HepG2 (cell line): ENCODE measurements at places on chromosomes 11 and 22. TPM values are rescaled to one million over a fixed set of nuclear protein-coding genes. Genes with fewer than 3 reads are reported as not detected.

The HORMAD2 gene
- not detected in 2 replicates for total RNA-seq

The C11orf16 gene
- not detected in 2 replicates for total RNA-seq

The VSTM5 gene
- not detected in 2 replicates for total RNA-seq

The SSTR3 gene
- 0.39 and 0.64 TPM in 2 replicates for total RNA-seq

The PYGM gene
- total RNA-seq = 0.11 TPM in 1 of 2 replicates, not detected in the other

The DUSP8 gene
- 0.95 and 1.8 TPM in 2 replicates for total RNA-seq

DNA sequence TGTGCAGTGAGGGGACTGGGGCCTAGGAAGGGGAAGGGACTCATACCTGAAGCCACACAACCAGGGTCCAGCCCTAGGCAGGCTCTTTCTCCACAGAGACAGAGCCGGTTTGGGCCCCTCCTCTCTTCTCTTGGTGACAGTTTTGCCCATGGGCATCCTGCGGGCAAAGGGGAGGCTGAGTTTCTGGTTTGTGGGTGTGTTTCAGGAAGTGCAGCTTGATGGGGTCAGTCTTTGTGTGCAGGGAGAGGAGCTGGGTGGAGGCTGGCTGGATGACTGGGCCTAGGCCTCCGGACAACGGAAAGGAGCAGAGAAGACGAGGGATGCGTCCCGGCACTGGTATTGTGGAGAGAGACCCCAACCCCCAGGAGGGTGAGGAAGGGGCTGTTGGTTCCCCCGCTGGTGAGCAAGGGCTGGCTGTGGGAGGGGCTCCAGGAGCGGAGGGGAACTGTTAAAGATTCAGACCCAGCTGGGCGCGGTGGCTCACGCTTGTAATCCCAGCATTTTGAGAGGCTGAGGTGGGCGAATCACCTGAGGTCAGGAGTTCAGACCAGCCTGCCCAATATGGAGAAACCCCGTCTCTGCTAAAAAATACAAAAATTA, 23.4 kb upstream of the CELSR1 start:
- DNase-seq = no peak

DNA sequence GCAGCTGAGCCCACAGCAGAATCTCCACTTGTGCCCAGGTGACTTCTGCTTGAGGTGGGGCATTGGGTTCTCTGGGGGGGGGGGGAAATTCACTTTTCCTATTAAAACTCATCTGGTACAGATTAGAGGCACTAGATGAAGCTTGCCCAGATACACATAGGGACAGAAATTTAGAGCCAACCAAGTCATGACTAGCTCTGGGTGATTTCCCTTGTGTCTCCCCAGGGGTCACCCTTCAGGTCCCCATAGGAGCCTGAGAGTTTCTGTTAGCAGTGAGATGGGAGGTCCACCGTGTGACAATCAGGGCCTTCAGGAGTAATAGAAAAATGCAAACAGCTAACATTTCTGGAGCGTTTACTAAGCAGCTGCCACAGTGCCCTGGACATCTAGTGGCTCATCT, 77.0 kb downstream of the NAT10 start:
- DNase-seq = no peak

GRCh38 chr11:57815476-57815875, 53.9 kb downstream of the CTNND1 start:
- DNase-seq = no peak

DNA sequence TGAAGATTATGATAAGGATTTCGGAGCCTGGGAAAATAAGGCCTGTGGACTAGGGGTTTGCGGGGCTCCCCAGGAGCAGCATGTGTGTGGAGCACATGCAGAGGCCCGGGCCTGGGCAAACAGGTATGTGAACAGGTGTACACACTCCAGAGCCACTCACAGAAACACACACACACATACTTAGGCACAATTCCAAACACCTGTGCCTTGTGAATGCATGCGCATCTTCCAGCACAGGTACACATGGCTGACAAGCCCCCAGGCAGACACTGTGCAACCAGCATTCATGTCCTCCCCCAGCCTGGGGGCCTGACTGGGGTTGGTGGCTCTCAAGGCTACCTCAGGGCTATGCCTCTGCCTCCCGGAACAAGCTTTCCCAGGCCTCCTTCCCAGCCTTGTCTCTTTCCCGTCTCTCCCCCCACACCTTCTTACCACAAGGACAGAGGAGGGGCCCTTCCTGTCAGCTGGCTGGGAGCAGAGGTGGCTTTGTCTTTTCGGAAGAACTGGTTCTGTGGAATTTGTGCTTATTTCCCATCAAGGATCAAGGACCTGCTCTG, 2.6 kb upstream of the P2RY6 start:
- DNase-seq = no peak

DNA sequence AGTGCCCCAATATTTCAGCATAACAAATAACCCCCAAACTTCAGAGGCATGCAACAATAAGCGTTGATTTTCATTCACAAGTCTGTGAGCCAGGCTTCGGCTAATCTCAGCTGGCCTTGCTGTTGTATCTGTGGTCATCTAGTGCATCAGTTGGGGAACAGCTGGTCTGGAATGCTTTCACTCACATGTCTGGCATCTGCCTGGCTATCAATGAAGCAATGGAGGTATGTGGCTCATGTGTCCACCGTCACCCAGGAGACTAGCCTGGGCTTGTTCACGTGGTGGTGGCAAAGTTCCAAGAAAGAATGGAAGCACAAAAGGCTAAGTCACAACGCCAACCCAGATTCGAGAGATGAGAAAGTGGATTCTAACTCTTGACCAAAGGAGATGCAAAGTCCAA, 304.8 kb upstream of the ISX start:
- DNase-seq = peak; percentile 30

GRCh38 chr11:20627026-20627425, 27.6 kb downstream of the SLC6A5 start:
- DNase-seq = no peak

GRCh38 chr22:28316014-28316413, 363.6 kb downstream of the TTC28 start:
- peak; percentile 21 for DNase-seq

DNA sequence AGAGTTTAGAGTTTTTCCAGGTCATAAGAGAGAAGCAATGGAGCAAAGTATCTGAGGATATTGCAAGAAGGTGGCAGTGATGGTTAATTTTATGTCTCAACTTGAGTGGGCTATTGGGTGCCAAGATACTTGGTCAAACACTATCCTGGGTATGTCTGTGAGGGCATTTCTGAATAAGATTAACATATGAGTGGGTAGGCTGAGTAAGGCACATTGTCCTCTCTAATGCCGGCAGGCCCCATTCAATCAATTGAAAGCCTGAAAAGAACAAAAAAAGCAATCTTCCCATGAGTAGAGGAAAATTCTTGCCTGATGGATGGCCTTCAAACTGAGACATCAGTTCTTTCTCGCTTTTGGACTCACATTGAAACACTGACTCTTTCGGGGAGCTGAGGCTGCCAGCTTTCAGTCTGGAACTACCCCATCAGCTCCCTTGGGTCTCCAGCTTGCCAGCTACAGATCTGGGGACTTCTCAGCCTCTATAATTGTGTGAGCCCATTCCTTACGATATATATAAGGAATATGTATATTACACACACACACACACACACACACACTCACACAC, 228.8 kb downstream of the BUD13 start:
- DNase-seq = no peak

- DNase-seq = no peak
Observed at GRCh38 chr11:121607341-121607740, 154.6 kb upstream of the SORL1-AS1 start.

- DNase-seq = no peak
Observed at GRCh38 chr11:115184901-115185300, 319.3 kb downstream of the CADM1 start.

DNA sequence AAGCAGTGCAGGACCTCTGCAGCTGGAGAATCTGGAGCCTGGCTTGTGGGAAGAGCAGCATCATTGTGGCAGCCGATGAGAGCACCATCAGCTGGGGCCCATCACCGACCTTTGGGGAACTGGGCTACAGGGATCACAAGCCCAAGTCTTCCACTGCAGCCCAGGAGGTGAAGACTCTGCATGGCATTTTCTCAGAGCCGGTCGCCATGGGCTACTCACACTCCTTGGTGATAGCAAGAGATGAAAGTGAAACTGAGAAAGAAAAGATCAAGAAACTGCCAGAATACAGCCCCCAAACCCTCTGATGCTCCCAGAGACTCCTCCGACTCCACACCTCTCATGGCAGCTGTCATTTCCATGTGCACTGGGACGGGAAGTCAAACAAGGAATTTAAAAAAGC, 35.6 kb downstream of the ASRGL1 start:
- DNase-seq = no peak

GRCh38 chr11:133955081-133955891, 1.5 kb downstream of the IGSF9B start:
- DNase-seq = no peak

- peak; percentile 37 for DNase-seq
Observed at GRCh38 chr11:93895106-93895862, 44.9 kb upstream of the VSTM5 start.

DNA sequence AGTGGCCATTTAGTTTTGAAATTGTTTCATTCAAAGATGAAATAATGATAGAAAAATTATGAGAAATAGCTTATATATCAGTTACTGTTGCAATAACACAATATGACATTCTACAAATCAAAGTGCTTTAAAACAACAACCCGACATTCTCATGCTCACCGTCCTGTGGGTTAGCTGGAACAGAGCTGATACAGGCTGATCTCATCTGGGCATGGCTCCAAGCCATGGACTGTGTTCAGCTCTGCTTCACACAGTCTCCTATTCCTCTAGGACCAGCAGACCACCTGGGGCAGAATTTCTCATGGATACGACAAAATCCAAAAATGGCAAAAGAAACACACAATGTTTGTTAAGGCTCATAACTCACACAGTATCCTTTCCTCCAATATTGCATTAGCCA, 178.6 kb downstream of the CNTN5 start:
- no peak for DNase-seq

DNA sequence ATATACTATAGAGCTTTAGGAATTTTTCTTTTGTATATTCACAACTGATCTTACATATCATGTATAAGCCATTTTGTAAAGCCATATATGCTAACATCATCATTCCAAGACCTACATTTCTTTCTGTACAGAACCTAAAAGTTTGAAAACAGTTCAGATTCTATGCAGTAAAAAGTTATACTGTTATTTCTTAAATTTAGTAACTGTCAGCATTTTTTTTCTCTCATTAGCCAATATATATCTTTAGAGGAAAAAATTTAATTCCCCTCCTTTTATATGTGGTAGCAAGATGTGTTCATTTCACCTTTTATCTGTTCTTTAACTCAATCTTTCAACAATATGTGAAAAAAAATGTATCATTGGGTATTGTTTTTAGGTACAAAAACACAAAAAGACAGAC, 120.4 kb upstream of the TP53AIP1 start:
- DNase-seq = no peak

DNA sequence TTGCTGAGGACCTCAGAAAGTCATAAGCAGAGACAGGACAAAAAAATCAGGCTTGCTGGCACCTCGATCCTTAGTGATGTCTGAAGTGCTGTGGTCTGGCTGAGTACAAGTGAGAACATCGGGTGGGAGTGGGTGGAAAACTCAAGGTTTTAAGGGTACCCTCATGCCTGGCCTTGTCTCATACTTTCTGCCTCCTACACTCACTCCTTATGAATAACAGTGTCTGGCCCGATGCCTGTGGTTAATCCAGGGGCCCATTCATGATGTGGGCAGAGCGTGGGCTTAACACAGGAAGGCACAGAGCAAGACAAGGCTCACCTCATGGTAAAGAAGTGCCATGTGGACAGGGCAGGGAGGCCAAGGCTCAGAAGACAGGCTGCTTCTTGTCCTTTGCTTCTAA, 11.0 kb upstream of the UCP3 start:
- DNase-seq = no peak

DNA sequence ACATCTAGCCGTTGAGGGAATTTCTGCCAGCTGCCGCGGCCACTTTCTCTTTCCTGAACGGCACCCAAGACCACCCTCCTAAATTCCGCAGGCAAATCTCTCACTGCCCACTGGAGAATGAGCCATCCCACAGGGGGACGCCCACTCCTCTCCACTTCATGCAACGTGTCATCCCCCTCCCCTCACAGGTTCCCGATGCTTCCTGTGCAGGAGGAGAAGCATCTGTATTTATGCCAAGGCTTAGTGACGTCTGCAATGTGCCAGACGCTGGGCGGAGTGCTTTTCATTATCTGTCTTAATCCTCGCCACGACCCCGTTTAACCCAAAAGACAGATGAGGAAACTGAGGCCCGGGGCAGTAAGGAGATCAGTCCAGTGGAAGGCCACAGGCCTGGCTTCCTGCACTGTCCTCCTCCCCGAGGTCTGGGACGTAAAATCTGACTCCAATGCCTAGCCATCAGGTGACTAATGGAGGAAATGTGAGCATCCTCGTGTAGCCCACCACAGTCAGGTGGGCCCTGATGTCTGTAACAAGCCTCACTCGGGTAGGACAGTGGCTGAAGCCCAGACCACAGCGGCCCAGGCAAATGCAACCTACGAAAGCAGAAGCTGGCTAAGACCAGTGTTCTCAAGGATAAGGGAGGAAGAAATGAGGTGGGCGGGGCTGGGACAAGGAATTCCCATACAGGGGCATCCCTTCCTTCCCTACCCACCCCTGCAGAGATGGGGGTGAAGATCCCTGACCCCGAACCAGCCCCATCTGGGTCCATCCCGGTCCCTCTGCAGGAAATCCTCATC, 23.1 kb downstream of the MN1 start:
- DNase-seq = no peak

GRCh38 chr11:113725913-113726312, 19.8 kb upstream of the TMPRSS5 start:
- peak; percentile 16 for DNase-seq

DNA sequence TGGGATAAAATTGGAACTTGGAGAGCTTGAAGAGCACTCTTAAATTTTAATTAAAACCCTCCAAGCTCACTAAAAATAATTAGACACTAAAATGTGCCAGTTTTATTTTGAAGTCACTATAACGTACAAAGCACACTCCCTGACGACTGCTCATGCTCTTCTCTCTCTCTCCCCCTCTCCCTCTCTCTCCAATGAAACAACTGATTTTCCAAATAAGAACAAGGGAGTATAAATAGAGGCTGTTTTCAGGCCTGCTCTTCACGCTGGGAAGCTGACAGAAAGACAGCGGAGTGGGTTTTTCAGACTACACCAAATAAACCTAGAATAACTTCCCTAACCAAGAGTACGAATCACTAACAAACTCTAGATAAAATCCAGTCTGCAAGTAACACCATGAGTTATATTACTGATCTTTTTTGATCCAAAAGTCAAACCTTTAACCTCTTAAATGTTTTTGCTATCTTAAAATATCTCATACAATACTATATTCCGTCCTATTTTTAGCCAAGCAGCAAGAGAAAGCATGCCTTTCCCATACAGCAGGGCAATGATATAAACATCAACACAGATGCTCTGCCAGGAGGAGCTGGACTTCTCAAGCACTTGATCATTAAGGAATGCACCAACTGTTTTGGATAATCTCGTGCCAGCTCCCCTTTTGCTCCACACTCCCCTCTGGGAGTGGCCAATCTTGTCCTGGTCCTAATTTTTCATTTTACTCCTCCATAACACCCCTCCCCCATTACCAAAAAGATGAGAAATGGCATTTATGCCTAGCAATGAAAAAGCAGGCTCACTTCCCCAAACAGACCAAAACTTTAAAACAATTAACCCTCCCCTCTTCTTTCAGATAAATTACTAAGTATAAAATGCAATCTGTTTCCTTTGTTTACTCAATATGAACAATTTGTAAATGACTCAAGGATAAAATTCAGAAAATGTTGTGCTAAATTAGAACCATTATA, 116.9 kb downstream of the SOX6 start:
- DNase-seq = no peak

GRCh38 chr11:86277741-86278140, 24.3 kb upstream of the HIKESHI start:
- no peak for DNase-seq

- DNase-seq = no peak
Observed at GRCh38 chr11:20600551-20600950, 1.1 kb downstream of the SLC6A5 start.
